ENCODE measurements at places on chromosomes 16 and 17.

- no peak for DNase-seq
Measured at GRCh38 chr17:3318336-3318735, 20.2 kb upstream of the OR3A1 start.

- DNase-seq = peak; percentile 87
Measured at GRCh38 chr16:27169511-27170071, 33.7 kb upstream of the KDM8 start.

DNA sequence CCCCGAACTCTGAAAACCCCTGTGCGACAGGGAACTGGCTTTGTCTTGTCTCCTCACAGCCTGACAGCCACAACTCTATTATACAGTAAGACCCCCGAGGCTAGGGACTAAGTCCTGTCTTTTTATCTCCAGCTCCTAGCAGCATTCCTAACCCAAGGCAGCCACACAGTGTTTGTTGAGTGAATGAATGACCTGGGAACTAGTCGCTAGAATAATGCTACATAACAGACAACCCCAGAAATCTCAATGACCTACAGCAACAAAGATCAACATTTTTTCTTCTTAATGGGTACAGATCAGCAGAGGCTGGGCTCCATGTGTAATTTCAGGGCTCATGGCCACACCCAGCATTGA lies 71.4 kb upstream of the TNRC6C start:
- DNase-seq = no peak

GRCh38 chr16:84308120-84308519 lies 13.4 kb downstream of the WFDC1 start:
- DNase-seq = peak; percentile 20

DNA sequence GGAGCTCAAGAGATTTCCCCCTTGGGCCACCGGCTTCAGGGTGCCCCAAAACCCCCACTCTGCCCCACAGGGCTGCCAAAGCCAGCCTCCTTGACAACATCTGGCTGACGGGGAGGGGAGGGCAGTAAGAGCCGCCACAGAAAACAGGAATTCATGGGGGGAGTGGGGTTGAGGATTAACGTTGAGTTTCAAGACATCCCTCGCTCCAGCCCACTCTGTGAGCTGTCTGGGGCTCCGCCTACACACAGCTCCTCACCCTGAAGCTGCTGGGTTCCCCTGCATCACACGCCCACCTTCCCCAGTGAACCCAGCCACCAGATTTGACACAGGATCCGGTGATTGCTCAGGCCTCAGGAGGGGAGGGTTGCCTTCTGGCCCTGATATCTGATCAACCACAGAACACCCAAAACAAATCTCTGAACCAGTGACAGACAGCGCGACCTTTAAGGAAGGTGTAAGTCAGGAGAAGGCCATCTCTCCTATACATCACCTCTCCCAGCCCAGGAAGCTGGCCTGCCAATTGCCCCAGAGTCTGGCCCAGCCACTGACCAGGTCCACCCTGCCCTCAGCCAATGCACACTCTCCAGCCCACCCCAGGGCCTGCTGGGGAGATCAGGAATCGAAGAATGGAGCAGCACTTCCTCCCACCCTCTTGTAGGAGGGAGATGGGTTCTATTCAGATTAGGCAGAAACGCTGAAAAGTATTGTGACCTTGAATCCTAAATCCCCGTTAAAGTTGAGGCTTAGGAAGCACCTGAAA lies 132.1 kb downstream of the CLEC16A start:
- peak; percentile 86 for DNase-seq

- DNase-seq = no peak
Measured at GRCh38 chr17:49545806-49546545, 29.7 kb upstream of the NXPH3 start.
